Foreskin keratinocyte (primary cell): ENCODE measurements at places on chromosomes 2 and 18.
A peak's percentile ranks its signal among the peaks of the same experiment; 100 is the strongest.

DNA sequence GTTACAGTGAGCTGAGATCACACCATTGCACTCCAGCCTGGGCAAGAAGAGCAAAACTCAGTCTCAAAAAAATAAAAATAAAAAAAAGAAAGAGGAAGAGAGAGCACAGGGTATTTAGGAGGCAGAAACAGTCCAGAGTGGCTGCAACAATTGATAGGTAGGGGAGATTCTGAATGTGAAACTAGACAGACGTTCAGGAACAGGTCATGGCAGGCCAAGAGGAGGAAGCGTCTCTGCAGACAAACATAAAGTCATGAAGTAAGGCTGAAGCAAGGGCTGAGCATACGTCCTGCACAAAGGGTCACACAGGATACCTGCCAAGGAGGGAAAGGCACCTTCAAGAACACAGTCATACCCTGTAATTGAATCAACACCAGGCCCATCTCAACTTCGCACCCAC lies 64.1 kb upstream of the ZNF532 start:
- peak; percentile 63 for DNase-seq

- no peak for DNase-seq
Observed at GRCh38 chr2:190563109-190563508, 28.6 kb upstream of the NEMP2 start.

- DNase-seq: peak; percentile 54
Observed at GRCh38 chr2:177396703-177397460, 4.3 kb downstream of the AGPS start.

- no peak for DNase-seq
Observed at GRCh38 chr2:45905632-45905958, 254.1 kb downstream of the PRKCE start.

DNA sequence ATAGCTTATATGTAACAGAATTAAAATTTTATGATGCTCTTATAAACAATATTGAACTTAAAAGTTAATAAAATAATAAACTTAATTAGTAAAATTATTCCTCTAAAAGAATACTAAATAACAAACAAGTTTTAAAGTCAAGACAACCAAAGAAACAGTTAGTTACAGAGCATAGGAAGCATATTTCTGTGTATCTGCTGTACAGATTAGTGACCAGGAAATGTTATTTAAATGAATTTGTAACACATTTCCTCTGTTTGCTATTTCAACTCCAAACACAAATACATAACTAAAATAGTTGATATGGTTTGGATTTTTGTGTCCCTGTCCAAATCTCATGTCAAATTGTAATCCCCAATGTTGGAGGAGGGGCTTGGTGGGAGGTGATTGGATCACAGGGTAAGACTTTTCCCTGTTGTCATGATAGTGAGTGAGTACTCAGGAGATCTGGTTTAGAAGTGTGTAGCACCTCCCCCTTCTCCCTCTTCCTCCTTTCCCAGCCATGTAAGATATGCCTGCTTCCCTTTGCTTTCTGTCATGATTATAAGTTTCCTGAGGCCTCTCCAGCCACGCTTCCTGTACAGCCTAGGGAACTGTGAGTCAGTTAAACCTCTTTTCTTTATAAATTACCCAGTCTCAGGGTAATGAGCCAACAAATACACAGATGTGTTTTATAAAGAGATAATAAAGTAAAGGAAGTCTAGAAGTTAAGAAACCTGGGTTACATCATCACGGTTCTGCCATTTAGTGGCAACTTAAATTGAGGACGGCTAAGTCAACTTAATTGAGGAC lies 51.8 kb downstream of the ROCK2 start:
- no peak for DNase-seq

- no peak for DNase-seq
Observed at GRCh38 chr18:66735933-66736332, 132.0 kb upstream of the CDH19 start.

GRCh38 chr2:120758181-120759144 lies 22.8 kb downstream of the GLI2 start:
- no peak for DNase-seq

GRCh38 chr2:63038034-63038433 lies 12.6 kb upstream of the OTX1 start:
- DNase-seq: no peak

DNA sequence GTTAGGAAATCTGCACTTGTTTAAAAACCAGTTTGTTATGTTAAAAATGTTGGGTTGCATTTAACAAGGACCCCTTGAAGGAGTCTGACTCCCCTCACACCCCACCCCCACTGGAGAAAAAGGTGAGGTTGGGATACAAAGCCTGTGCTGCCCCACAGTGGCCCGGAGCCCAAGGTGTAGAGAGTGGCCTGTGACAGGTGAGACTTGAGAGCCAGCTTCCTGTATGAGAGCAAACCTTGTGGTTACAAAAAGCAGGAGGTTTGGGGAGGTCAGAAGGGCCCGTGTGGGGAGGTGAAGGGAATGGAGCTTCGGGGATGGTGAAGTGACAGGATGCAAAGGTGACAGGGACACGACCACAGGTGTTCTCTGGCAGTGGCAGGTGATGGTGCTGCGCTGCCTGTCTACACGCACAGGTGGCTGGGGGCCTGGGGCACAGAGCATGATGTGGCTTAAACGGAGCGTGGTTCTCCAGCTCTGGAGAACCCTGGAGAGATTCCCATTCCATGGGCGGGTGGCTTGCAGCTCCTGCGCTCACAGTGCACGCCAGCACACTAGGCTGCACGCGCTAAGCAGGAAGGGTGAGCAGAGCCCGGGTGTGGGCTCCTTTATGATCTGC lies 29.0 kb downstream of the IMPA2 start:
- DNase-seq: no peak

GRCh38 chr2:57376985-57377384 lies 669.6 kb upstream of the VRK2 start:
- no peak for DNase-seq

DNA sequence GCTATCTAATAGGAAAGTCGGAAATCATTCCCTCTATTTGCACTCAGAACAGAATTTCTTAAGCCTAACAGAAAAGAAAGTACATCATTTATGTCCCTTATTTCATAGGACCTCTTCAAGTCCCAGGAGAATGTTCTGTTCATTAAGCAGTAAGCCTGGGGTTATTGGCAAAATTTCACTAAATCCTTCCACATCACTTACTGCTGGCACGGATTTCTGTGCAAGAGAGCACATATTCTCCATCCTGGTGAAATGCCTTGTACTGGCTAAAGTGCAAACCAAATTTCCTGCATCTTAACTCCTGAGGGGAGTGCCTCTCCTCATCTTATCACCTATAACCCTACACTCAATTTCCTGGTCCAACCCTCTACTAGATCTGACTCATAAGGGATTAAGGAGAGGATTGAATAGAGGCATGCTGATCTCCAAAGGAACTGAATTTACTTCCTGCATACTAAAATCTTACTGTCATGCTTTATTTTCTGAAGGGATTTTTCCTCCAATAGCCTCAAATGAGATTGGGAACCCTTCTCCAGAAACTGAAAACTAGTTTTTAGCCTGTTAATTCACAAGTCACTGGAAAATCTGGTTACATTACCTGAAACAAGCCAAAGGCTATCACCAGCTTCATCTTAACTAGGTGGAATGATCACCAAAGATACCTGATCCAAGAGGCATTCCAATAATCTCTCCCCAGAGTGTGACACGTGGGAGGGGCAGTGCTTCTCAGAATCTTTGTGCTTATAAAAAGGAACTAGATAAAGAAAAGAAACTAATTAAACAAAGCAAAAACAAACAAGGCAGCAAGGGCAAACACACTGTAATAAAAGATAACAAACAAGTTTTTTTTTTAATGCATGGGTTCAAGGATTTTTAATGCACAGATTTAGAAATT lies 311.1 kb downstream of the NR4A2 start:
- DNase-seq: peak; percentile 30

GRCh38 chr2:127479219-127479825 lies 47.0 kb downstream of the IWS1 start:
- no peak for DNase-seq

DNA sequence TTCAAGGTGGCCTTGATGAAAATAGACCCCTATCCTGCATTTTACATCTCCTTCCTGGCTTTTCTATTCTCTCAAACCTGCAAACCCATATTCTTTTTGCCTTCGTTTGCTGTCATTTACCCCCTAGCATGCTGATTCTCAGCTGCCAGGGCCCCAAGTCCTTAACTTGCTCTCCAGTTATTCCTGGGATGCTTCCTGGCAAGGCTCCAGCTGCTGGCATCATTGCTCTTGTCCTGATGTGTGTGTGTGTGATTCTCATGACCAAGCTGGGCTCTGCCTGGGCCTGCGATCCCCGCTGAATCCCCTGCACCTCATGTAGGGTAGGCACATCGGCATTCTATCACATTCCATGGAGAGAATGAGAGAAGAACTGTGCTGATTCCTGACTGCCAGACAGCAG lies 11.9 kb downstream of the NPAS2 start:
- peak; percentile 48 for DNase-seq

DNA sequence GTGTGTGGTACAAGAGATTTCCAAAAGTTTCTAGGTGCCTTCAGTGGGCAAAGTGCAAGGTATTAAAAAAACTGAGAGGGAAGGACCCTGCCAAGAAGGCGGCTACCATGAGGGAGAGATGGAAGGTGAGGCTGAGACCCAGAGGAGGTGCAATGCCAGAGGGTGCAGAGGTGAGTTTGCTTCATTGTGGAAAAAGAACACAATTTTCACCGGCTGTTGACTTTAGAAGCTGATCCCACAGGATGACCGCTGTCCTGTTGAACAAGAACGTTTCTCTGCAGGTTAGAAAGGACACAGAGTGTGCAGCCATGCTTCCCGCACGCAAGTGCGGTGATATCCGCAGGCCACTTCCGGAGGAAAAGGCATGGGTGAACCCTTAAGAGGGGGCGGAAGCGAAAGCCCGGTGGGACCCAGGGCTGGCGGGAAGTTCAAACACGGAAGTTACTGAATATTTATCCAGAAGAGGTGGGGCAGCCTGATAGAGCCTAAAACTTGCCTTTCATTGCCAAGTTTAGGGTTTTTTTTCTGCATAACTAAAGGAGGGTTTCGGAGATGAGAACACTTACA lies 16.6 kb downstream of the SP110 start:
- no peak for DNase-seq

GRCh38 chr18:11178951-11179549 lies 29.7 kb upstream of the PIEZO2 start:
- DNase-seq: no peak

- no peak for DNase-seq
Observed at GRCh38 chr18:61335684-61336555, 2.7 kb downstream of the CDH20 start.
